ENCODE measurements at places on chromosomes 7 and 10.
A peak's percentile ranks its signal among the peaks of the same experiment; 100 is the strongest.

DNA sequence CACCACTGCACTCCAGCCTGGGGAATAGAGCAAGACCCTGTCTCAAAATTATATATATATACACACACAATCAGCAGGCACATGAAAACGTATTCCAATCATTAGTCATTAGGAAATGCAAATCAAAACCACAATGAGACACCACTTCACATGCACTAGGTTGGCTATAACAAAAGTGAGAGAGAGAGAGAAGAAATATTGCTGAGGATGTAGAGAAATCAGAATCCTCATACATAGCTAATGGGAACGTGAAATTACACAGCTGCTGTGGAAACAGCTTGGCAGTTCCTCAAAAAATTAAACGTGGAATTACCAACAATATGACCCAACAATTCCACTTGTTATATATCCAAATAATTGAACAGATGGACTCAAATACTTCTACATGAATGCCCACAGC lies 43.3 kb upstream of the CNNM1 start:
- peak; percentile 6 for DNase-seq

DNA sequence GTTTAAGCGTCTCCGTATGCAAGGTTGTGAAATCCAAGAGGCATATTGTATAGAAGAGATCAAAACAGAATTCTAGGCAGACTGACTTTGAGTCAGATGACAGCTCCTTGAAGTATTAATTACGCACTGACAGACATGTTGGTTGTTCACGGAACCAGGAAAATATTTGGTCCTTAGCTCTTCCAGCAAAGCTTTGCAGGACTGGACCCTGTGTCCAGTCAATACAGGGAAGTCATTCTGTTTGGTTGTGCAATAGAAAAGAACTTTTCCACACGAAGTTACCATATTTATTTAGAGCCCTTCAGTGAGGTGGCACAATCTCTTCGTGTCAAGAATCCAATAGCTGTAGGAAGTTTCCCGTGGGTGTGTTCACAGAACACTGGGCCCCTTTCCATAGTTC lies 205.3 kb downstream of the ARHGAP21 start:
- DNase-seq, result no peak

GRCh38 chr10:32350811-32351350 lies 3.9 kb upstream of the EPC1 start:
- DNase-seq, result no peak

GRCh38 chr7:16840094-16840493 lies 35.3 kb upstream of the AGR2 start:
- DNase-seq, result no peak

- DNase-seq, result no peak
Measured at GRCh38 chr7:99278180-99278579, 5.5 kb downstream of the MYH16 start.

- DNase-seq, result no peak
Measured at GRCh38 chr10:48472501-48473069, 132.3 kb downstream of the ARHGAP22 start.

DNA sequence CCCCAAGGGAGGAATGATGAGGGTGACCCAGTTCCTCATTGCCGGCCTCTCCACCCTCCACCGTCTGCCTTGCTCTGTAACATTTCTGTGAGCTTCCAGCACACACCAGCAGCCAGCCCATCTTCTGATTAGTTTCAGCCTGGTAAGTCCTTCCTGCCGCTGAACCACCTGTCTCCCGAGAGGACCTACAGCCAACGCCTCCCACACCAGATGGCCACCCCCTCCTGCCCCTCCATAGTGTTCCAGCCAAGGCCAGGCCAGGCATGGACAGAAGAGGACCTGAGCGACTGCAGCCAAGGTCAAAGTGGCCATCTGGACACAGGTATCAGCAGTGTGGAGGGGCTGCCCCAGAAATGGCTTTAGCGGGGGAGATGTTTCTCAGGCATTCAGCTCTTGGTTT lies 170.7 kb upstream of the CTBP2 start:
- no peak for DNase-seq

- no peak for DNase-seq
Measured at GRCh38 chr10:71523756-71524155, 127.0 kb downstream of the CDH23 start.

DNA sequence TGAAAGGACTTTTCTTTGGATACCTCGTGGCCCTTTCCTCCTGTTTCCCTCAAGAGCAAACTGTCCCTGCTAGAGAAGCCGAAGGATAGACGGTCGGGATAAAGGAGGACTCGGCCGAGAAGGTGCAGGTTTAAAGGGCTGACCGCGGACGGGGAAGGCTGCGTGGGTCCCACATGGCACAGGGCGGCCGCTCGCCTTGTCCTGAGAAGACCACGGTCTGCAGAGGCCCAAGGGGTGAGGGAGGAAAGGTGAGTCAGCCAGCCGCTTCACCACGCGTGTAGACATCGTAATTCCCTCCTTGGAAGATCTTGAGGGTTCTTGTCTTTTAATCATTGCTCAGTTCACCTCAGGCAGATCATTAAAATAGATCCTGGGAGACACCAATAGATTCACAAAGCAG lies 253.8 kb downstream of the DPP6 start:
- DNase-seq, result no peak

DNA sequence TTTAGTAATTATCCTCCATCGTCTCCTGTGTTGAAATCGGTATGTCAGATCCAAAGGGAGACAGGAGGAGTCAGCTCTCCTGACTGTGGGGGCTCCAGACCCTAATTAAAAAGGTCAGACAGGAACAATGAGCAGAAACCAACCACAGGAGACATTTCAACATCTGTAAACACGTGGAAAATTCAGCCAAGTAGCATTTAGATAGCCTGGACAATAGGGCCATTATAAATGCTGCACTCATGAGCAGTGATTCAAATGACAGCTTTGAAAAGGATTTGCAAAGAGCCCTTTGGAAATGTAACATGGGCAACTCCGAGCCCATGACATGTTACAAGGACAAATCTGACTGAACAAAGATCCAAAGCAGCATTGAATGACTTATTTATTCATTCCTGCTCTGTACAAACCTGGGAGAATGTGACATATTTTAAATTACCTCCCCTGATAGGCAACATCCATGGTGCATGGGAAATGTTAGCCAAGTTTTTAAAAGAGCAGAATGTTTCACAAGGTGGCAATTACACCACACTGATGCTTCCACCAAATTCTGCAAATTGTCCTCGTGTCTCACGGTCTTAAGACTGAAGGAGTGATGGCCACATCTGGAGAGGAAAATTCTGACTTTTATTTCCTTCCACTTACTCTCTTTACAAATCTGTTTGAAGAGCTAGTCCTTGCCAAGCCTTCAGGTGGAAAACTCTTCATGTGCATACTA lies 113.3 kb upstream of the KMT2E start:
- no peak for DNase-seq

DNA sequence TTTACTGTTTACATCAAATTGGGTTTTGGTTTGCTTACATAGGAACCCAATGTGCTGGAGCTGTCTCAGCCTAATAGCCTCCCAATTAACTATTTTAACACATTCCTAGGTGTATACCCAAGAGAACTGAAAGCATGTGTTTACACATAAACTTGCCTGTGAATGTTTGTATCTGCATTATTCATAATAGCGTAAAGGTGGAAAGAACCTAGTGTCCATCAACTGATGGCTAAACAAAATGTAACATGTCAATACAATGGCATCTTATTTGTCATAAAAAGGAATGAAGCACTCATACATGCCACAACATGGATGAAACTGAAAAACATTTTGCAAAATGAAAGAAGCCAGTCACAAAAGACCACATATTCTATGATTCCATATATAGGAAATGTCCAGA lies 160.6 kb upstream of the EEPD1 start:
- no peak for DNase-seq

DNA sequence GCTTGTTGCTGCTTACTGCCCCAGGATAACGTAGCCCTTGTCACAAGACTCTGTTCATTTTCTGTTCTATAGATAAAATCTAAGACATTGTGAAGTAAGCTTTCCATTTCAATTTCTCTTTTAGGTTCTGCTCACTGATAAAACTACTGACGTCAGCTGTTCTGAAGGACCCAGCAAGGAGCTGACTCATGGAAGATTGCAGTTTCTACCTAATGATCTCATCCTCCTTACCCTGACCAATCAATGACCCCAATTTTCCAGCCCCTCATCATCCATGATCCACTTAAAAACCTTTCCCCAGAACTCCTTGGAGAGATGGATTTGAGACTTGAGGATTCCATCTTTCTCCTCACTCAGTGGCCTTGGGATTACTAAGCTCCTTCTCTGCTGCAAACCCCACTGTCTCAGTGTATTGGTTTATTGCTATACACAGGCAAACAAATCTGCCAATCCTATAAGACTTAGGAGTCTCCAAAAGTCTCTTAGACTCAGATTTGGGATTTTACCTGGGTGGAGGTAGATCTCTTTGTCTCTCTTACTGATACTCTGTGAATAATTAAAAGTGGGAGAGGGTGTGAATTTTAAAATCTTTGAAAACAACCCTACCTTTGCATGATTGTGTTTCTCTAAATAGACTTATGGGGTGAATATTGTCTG lies 109.2 kb upstream of the TRIM24 start:
- DNase-seq, result no peak

GRCh38 chr7:99369767-99370391 lies 4.7 kb upstream of the ARPC1B start:
- no peak for DNase-seq

GRCh38 chr7:41103331-41103730 lies 599.6 kb downstream of the INHBA start:
- DNase-seq, result no peak

Measured in fibroblast of skin of left biceps (primary cell).